ENCODE measurements at places on chromosomes 13 and 19. TPM values are rescaled to one million over a fixed set of nuclear protein-coding genes. Genes with fewer than 3 reads are reported as not detected.
A peak's percentile ranks its signal among the peaks of the same experiment; 100 is the strongest.

The SULT2A1 gene
- not detected for total RNA-seq

The MEDAG gene
- not detected for total RNA-seq

The ZNF30 gene
- total RNA-seq: 4.1 TPM

The TEX29 gene
- not detected for total RNA-seq

DNA sequence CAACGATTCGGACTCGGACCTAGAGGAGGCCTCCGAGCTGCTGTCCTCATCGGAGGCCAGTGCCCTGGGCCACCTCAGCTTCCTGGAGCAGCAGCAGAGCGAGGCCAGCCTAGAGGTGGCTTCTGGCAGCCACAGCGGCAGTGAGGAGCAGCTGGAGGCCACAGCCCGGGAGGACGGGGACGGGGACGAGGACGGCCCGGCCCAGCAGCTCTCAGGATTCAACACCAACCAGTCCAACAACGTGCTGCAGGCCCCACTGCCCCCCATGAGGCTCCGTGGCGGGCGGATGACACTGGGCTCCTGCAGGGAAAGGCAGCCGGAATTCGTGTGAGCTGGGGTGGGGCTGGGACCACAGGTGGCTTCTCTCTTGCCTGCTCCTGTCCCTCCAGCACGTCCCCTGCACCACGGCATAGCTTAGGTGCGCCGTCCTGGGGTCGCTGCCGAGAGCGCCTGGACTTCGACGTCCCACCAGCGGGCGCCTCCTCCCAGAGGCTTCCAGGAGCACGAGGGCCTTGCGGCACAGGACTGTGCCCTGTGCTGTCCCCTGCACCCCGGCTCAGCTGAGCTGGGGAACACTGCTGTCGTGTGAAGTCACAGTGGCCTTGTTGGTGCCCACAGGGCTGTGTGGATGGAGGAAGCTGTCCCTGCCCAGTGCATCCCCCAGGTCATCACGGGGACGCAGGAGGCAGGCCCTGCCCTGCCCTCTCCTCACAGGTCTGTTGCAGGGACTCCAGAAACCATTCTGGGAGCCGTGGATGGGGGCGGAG, 9.3 kb downstream of the POLR2E start:
- peak overlapping the region; percentile 77 for H3K27ac ChIP-seq
- DNase-seq: no peak
- H3K4me1 ChIP-seq: peaks cover 78% of the 10 kb centered on the region
- peak overlapping the region; percentile 10 for H3K4me3 ChIP-seq

GRCh38 chr19:57641715-57642234, 8.8 kb downstream of the ZNF211 start:
- no peak overlapping the region for H3K4me3 ChIP-seq
- no peaks in the 10 kb centered on the region for H3K27me3 ChIP-seq
- H3K36me3 ChIP-seq: peaks cover 69% of the 10 kb centered on the region
- H3K4me1 ChIP-seq: no peaks in the 10 kb centered on the region
- DNase-seq: no peak
- no peak overlapping the region for H3K27ac ChIP-seq

DNA sequence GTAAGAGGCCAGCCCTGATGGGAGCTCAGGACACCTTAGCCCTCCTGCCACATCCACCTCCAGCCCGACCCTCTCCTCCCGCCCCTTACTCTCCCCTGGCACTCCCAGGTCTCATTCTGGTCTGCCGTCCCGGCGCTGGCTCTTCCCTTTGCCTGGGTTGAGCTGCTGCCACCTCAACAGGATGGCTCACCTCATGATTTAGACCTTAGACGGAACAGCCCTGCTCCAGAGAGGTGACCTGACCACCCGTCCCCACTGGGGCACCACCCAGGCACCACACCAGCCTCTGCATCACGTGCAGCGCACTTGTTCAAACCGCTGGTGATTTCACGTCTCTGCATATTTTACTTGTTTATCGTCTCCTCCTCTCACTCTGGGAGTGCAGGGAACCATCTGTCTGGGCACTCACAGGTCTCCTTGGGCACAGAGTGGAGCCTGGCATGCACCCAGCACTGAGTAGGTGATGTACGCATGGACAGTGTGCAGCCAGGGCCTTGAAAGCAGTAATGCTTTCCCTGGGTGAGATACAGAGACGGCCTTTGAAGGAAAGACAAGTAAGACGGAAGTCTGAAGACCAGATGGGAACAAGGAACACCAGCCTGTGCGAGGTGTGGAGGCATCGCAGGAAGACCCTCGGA, 183.1 kb downstream of the KATNAL1 start:
- H3K4me1 ChIP-seq: peaks cover 34% of the 10 kb centered on the region
- H3K27me3 ChIP-seq: no peaks in the 10 kb centered on the region
- H3K36me3 ChIP-seq: no peaks in the 10 kb centered on the region
- no peak overlapping the region for H3K4me3 ChIP-seq
- no peak for DNase-seq

DNA sequence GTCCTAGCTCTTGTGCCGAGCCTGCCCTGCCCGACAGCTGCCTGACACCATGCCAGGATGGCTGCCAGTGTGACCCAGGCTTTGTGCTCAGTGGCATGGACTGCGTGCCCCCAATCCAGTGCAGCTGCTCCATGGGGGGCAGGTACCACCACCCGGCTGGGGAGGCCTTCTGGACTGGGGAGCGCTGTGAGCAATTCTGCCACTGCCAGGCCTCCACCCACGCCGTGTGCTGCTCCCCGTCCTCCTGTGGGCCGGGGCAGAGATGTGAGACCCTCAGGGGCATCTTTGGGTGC, 9.4 kb upstream of the FXYD3 start:
- no peaks in the 10 kb centered on the region for H3K27me3 ChIP-seq
- no peak for DNase-seq
- no peak overlapping the region for H3K27ac ChIP-seq

GRCh38 chr13:73865027-73865426, 269.2 kb downstream of the KLF12 start:
- DNase-seq: no peak
- H3K27ac ChIP-seq: no peak overlapping the region
- peaks cover 2% of the 10 kb centered on the region for H3K36me3 ChIP-seq

GRCh38 chr19:44745341-44745831, 3.1 kb upstream of the BCL3 start:
- H3K27ac ChIP-seq: no peak overlapping the region
- peaks cover 5% of the 10 kb centered on the region for H3K27me3 ChIP-seq
- no peak for DNase-seq
- no peak overlapping the region for H3K4me3 ChIP-seq
- H3K4me1 ChIP-seq: peaks cover 47% of the 10 kb centered on the region
- H3K36me3 ChIP-seq: peaks cover 8% of the 10 kb centered on the region

- H3K27me3 ChIP-seq: peaks cover 35% of the 10 kb centered on the region
- no peak for DNase-seq
- no peak overlapping the region for H3K4me3 ChIP-seq
- no peaks in the 10 kb centered on the region for H3K36me3 ChIP-seq
- no peaks in the 10 kb centered on the region for H3K4me1 ChIP-seq
Observed at GRCh38 chr13:110845520-110845919, 69.3 kb downstream of the ANKRD10 start.

- no peak overlapping the region for H3K4me3 ChIP-seq
- no peak overlapping the region for H3K27ac ChIP-seq
- no peak for DNase-seq
- no peaks in the 10 kb centered on the region for H3K27me3 ChIP-seq
- H3K4me1 ChIP-seq: peaks cover 54% of the 10 kb centered on the region
Observed at GRCh38 chr19:49573425-49573824, 6.9 kb downstream of the NOSIP start.

Data from activated CD8-positive, alpha-beta T cell treated with anti-CD3 and anti-CD28 coated beads, Interleukin-2, amount 10 ng/mL, durations not matched to agents 7 days and 5 days (primary cell).